ENCODE measurements at places on chromosomes 7 and 10. TPM values are rescaled to one million over a fixed set of nuclear protein-coding genes. Genes with fewer than 3 reads are reported as not detected.

CRYGN gene
- 0.59 TPM for total RNA-seq

HYAL4 gene
- total RNA-seq: not detected

FERD3L gene
- total RNA-seq: not detected

ACTR1A gene
- total RNA-seq: 96.9 TPM

IDI2 gene
- not detected for total RNA-seq

HABP2 gene
- total RNA-seq: not detected

CCZ1B gene
- 43.0 TPM for total RNA-seq
